ENCODE measurements at places on chromosomes 5 and 9.

DNA sequence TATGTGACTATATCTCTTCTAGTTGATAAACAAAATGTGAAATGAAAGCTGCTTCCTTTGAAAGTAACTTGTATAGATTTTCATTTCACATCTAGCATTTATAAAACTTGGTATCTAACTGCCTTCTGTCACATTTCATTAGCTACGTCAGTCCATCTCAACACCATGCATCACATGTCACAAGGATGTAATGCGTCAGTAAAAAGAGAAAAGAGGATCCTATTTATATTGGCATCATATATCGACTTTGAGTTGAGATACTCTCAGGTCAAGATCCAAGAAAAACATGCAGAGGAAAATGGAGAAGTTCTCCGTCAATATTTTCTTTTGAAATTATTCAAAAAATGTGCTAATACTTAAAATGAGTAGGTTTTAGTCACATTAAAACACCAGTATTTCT, 1211.2 kb downstream of the EFNA5 start:
- DNase-seq, result no peak

DNA sequence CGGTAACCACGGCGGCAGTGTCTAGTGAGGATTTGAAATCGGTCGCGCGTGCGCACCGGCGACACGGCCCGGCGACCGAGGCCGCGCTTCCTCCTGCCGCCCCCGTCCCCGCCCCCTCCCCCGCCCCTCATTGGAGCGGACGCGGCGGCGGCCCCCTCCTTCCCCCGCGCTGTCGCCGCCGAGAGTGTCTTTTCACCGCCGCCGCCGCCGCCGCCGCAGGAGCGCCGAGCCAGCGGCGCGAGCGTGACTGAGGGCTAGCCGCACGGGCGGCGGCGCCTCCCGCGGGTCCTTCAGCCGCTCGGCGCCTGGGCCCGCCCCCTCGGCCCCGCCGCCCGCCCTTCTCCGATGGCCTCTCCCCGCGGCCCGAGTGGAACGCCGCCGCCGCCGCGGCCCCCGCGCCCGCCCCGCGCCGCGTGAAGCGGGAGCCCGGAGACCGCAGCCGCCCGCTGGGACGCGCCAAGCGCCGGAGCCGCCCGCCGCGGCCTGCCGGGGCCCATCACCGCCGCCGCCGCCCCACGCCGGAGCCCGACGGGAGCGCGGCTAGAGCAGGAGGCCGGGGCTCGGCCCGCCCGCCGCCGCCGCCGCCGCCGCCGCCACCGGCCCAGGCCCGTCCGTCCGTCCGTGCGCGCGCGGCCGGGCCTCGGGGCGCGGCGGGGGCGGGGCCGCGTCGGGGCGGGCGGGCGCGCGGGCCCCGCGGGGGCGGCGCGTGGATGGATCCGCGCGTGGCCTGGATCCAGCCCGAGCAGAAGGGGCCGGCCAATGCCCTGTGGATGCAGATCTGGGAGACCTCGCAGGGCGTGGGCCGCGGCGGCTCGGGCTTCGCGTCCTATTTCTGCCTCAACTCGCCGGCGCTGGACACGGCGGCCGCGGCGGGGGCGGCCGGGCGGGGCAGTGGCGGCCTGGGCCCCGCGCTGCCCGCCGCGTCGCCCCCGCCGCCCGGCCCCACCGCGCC, at the start of gene TENT4A:
TENT4A (plus strand) TSS at position 159 of the 952 bp plus-strand sequence; CDS start at position 711, 552 bp downstream.
- no peak for DNase-seq

- peak; percentile 66 for DNase-seq
Observed at GRCh38 chr5:89313804-89314588, 431.0 kb upstream of the MEF2C start.

- DNase-seq, result no peak
Observed at GRCh38 chr9:95242613-95243012, 74.9 kb downstream of the FANCC start.

Measured in epithelial cell of prostate (primary cell).